ENCODE measurements at places on chromosomes 1 and 21. TPM values are rescaled to one million over a fixed set of nuclear protein-coding genes. Genes with fewer than 3 reads are reported as not detected.

The DNASE2B gene
- not detected for total RNA-seq

The HTR1D gene
- total RNA-seq = 0.13 TPM

The DYNLT5 gene
- 0.77 TPM for total RNA-seq

The MATN1 gene
- total RNA-seq = under 0.01 TPM

The NBPF26 gene
- 4.4 TPM for total RNA-seq

The FLG2 gene
- total RNA-seq = not detected

The ARTN gene
- total RNA-seq = not detected
